ENCODE measurements at places on chromosomes 16 and 17.
A peak's percentile ranks its signal among the peaks of the same experiment; 100 is the strongest.

- DNase-seq: no peak
Observed at GRCh38 chr16:3519581-3519980, 18.8 kb downstream of the CLUAP1 start.

GRCh38 chr16:54075446-54075845 lies 211.1 kb downstream of the IRX3 start:
- DNase-seq: no peak

DNA sequence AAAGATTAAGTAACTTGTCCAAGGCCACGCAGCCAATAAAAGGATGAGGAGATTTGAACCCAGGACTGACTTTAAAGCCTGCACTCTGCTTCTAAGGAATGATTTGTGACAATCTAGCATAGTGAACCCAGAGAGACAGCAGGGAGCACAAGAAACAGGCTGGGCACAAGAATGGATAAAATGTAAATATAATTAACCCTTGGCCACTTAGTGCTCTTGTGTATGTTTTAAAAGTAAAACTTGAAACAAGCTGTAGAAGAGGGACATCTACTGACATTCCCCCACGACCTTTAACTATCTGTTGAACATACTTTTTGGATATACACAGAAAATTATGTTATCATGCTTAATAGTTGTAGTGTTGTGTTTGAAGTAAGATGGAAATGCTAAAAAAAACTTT lies 141.9 kb upstream of the PMFBP1 start:
- no peak for DNase-seq

GRCh38 chr16:49484936-49485335 lies 111.3 kb downstream of the C16orf78 start:
- DNase-seq: no peak

DNA sequence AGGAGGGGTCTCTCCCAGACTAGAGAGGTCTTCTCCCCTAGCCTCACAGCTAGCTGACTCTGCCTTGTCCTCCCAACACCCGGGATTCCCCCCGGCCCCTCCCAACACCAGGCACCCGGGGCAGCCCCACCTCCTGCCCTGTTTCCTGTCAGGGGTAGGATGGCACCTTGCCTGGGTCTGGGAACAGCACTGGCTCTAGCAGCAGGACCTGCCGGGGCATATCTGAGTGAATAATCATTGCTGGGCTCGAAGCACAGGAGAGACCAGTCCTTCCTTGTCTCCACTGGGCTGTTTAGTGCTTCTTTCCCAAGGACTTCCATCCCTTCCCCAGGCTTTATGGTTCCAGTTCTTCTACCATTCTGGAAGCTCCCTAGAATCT lies 25.7 kb downstream of the MINK1 start:
- DNase-seq: no peak

DNA sequence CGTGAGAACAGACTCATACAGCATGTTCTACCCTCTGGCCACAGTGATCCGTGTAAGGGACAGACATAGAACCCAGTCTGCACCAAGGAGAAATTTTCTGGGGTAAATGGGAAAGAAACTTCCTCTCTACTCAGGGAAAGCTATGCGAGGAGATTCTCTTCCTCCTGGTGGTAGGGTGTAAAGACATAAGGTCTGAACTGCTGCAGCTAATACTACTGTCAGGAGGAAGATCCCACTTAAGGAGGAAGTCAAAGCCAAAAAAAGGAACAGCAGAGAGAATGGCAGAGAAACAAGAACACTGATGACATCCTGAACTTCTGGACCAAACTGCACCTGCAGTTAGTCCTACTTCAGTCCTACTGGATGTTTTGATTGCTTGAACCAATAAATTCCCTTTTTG lies 7.1 kb upstream of the TM4SF5 start:
- no peak for DNase-seq

- DNase-seq: no peak
Observed at GRCh38 chr17:21001813-21002221, 41.0 kb downstream of the USP22 start.

- DNase-seq: no peak
Observed at GRCh38 chr17:61498042-61498994, 46.1 kb downstream of the TBX4 start.

GRCh38 chr17:63399316-63399715 lies 46.8 kb downstream of the CYB561 start:
- DNase-seq: no peak

DNA sequence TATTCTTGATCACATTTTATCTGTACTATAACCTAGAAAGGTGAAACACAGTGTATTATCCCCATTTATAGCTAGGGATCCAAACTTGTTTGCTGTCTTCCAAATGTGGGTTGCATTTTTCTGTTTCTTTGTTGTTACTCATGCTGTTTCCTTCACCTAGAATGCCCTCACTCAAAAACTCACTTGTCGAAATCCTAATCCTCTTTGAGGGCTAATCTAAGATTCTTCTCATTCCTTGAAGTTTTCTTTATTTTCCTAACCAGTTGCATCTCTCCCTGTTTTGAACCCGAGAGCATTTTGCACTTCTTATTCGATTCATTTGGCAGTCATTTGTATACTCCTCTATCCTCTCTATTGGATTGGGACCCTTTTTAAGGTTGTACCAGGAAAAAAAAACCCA lies 9.6 kb downstream of the CALCOCO2 start:
- DNase-seq: no peak

- DNase-seq: no peak
Observed at GRCh38 chr16:53968896-53969295, 264.9 kb downstream of the FTO start.

GRCh38 chr16:50717494-50717893 lies 24.1 kb downstream of the NOD2 start:
- no peak for DNase-seq

DNA sequence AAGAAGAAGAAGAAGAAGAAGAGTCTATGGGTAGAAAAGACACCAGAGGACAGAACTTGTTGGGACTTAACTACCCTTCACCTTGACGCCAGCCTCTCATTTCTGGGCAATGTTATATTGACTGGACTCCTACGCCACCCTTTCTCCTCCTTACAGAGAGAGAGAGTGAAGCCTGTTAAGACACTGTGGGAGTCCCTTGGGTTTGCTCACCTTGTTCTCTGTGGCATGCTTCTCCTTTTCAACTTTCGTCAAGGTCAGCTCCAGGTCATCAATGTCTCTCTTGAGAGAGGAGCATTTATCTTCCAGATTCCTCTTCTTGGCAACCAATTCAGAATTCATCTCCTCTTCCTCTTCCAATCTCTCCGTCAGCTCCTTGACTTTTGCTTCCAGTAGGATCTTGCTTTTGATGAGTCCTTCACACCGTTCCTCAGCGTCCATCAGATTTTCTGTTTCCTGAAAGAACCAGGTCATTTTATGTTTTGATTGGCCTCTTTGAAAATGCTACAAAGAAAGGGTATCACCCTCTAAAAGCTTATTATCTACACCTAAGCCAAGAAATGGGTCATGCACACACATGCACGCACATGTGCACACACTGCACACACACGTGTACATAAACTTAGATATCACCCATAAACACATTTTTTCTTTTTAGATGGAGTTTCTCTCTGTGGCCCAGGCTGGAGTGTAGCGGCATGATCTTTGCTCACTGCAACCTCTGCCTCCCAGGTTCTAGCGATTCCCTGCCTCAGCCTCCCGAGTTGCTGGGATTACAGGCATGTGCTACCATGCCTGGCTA lies 48.8 kb downstream of the MYH13 start:
- DNase-seq: no peak

DNA sequence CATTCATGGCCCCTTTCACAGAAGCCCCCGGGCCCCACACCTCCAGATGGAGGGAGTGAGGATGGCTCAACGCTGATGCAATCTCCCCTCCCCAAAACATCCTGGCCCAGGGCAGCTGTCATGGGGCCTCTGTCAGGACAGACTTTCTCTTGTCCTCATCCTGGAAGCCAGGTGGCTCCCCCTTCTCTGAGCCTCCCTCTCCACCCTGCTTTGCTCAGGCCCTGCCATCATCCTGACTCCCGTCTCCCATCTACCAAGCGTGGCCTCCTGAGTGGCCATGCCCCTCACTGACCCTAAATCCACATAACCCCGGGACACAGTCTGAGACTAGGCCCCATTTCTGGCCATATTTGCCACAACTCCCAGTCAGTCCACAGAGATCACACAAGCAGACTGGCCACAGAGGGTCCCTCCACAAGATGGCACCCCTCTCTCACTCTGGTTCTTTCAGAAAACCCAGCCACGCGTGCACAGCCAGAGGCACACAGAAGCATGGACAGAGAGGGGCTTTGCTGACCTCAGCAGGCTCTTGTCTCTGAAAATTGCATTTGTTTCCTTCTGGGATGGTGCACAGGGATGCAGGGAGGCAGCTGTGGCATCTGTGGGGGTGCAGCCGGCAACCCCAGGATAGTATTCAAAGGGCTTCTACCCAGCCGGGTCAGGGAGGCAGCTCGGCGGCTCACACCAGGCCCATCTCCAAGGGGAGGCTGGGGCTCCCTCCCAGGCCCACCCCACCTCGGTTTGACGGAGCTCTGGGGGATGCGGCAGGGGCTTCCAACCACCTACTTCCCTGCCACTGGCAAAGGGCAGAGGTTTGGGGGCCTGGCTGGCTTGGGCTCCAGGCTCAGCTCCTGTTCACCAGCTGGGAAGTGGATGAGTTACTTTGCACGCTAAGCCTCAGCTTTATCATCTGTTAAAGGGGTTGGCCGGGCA lies 16.9 kb downstream of the DOC2B start:
- peak; percentile 80 for DNase-seq

GRCh38 chr17:50923611-50924010 lies 57.5 kb upstream of the TOB1 start:
- DNase-seq: no peak

GRCh38 chr17:17783116-17783824 lies 53.5 kb downstream of the SREBF1 start:
- DNase-seq: peak; percentile 71

- DNase-seq: no peak
Observed at GRCh38 chr16:52956044-52956443, 96.7 kb downstream of the CHD9NB start.

DNA sequence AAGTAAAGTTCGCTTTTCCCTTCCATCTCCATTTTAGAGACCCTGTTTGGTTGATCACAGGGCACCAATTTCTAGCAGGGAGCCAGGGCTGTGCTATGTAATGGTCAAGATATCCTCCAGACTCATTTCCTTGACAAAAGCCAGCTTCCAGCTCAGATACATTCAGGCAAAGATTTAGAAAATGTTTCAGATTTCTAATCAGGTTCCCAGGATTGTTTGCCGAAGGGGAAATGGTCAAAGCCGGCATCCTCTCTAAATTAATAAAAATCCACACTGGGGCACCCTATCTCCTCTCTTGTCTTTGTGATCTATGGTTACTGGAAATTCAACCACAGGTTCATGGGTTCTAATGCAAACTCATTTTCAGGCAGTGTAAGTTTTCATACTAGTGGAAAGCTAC lies 686.8 kb upstream of the KIF2B start:
- DNase-seq: no peak

DNA sequence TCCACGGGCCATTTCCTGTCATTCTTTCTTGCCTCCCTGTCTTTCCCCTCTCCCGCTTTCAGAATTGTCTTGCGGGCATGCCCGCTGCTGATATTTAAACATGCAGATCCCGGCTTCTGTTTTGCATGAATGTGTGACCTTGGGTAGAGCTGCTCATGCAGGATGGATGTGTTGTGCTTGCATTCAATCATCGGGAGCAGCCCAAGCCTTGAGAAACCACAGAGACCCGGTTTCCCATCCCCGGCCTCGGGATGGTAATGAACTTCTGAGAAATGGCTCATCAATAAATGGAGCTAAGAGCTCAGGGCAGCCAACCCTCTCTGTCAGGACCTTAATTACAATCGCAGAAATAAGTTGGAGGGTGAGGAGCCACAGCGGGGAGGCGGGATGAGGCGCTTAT lies 303.7 kb upstream of the TNRC6C start:
- DNase-seq: no peak

- DNase-seq: peak; percentile 48
Observed at GRCh38 chr16:17691106-17691898, 220.5 kb upstream of the XYLT1 start.

DNA sequence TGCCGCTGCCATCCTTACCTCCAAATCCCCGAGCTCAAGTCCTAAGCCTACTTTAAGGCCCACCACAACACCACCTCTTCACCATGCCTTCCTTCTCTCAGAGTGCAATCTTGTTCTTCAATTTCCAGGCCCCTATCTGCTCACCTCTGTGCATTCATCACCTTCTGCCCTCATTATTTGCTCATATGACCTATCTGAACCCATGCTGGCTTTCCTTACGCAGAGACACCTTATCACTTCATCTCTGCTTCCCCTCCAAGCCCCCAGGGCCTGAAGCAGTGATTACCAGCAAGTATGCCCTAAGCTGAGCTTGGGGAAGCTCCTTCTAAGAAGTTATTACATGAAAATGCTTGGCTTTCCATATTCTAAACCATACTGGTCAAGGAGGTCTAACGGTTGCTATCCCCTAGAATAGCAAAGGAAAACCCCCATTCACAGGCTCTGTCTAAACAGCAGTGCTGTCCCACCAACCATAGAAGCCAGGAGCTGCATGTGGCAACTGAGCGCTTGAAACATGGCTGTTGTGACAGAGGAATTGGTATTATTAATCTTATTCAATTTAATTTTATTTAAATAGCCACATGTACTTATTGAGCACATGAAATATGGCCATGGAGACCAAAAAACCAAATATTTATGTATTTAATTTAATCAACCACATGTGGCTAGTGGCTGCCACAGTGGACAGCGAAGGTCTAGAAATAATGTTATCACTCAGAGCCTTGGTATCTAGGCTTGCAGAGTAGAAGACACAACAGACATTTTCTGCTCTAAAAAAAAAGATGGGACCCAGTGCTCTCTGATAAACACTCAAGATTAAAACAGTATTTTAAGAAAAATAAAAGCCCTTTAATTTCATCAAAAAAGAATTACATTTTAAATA lies 13.9 kb downstream of the USP7 start:
- no peak for DNase-seq

DNA sequence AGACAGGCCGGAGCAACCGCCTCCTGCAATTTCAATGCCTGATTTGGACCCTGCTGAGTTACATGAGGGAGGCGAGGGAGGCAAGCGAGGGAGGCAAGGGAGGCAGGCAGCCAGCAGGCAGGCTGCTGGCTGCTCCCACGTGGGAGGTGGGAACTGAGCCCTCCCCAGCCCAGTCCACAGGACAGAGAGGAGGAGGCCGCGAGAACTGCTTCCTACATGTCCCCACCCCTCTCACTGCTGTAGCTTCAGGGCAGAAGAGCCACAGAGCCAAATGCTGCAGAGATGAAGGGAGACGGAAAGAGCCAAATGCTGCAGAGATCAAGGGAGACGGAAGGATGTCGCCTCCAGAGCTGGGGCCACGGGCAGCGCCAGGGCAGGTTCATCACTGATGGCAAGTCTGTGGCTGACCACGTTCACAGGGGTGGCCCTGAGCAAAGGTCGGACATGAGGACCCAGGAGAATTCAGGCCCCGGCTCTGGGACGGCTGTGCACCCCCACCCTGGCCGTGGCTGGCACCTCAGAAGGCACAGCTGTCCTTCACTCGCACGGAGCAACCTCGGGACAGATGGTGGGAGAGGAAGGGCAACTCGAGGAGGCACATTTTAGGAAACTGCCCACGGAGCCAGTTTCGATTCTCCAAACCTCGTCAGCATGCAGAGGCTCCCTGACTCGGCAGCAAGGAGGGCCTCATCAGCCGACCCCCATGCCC lies 21.5 kb downstream of the RPH3AL start:
- DNase-seq: no peak

GRCh38 chr16:57084257-57084770 lies 8.1 kb upstream of the CPNE2 start:
- peak; percentile 80 for DNase-seq
